ENCODE measurements at places on chromosomes 3 and 15.

DNA sequence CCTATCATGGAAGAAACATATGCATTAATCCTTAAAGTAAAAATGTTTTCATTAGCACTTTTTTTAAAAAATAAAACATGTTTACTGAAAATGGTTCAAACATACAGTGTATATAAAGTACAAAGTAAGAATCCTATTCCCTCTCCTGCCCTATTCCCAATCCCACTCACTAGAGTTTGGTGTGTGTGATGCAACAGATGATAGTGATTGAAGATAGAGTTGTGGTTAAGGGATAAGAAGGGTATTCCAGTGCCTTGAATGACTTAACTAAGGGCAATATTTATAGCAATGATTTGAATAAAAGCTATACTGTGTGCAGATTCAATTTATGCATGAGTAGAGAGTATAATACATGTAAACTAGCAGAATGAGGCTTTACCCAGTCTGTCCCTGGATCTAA is 18.1 kb downstream of the ZNF280D start:
- no peak for DNase-seq

DNA sequence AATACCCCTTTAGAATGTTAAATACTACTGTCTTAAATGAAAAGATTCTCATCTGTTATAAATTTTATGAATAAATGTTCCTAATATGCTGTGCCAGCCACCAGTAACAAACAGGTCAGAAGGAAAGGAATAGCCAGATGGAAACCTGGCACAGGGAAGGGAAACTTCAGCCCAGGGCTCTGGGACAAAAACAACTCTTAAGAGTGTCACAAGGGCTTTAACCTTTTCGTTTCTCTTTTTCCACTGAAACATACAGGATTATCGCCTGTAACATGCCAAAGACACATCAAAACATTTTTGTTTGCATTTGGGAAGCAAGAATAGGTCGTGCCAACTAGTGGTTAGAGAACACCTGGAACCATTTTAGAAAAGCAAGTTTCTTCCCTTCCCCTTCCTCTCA is 109.0 kb upstream of the NEDD4 start:
- no peak for DNase-seq

- no peak for DNase-seq
Measured at GRCh38 chr15:56886363-56886931, 32.0 kb upstream of the TCF12 start.

- DNase-seq: no peak
Measured at GRCh38 chr15:25730918-25731317, 132.2 kb downstream of the ATP10A start.

GRCh38 chr3:129609591-129610182 is 3.2 kb upstream of the PLXND1 start:
- DNase-seq: no peak

- DNase-seq: no peak
Measured at GRCh38 chr3:7875925-7876324, 625.7 kb upstream of the LMCD1 start.

GRCh38 chr15:75454471-75455378 is 3.2 kb upstream of the SIN3A start:
- peak; percentile 40 for DNase-seq

- no peak for DNase-seq
Measured at GRCh38 chr15:93860701-93861100, 370.7 kb upstream of the MCTP2 start.

Measured in NCI-H1092 (cell line).